SHP77 treated with DMSO at 0.1 percent for 48 hours (cell line): ENCODE measurements at places on chromosomes 5 and 9.

DNA sequence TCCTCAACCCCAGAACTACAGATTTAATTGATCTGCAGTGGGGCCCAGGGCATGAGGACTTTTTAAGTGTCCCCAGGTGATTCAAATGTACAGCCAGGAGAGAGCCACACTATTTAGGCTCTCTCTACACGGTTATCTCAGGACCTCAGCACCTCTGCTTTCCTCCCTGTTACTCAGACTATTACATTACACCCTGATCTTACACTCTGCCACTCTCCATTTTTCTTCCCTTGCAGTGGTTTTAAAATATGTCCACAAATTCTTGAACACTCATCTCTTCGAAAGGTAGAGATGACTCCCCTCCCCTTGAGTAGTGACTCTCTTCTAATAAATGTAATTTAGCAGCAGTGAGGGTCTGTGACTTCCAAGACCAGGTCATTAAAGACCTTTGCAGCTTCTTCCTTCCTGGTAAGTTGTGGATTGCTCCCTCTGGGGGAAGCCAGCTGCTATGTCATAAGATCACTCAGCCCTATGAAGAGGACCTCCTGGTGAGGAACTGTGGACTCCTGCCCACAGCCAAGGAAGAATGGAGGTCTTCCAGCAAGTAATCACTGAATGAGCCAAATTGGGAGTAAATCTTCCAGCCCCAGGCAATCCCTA lies 87.5 kb upstream of the SSBP2 start:
- DNase-seq = no peak

GRCh38 chr5:170303549-170303948 lies 6.0 kb upstream of the LCP2 start:
- DNase-seq = no peak

DNA sequence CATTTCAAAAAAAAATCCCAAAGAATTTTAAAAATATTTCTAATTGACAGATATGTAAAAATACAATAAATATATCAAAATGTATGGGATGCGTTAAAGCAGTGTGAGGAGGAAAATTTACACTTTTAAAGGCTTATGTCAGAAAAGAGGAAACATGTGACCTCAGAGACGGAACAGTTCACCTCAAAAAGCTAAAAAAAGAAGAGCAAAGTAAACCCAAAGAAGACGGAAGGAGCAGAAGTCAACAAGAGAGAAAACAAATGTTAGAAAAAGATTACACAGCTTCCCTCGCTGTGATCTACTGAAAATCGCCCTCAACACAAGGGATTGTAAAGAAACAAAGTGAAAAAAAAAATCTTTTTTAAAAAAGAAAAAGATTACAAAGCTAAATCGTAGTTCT lies 186.9 kb downstream of the AUH start:
- DNase-seq = no peak

- DNase-seq = no peak
These were observed 221.2 kb downstream of the SLC12A2 start for GRCh38 chr5:128304791-128305190.

DNA sequence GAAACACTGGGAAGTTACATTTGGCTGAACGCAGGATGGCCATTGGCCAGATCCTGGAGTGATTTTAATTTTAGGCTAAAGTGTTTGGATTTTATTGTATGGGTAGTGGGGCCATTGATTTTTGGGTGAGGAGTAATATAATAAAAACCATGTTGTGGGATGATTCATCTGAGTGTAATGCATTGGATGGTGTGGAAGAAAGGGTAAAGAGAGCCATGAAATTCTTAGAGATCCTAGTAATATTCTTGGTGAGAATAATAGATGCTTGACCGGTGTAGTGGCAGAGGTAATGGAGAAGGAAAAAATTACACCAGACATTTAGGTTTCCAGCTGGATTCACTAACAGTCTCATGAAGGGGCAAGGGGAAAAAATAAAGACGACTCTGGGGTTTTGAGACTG lies 158.1 kb downstream of the NPR3 start:
- DNase-seq = no peak

DNA sequence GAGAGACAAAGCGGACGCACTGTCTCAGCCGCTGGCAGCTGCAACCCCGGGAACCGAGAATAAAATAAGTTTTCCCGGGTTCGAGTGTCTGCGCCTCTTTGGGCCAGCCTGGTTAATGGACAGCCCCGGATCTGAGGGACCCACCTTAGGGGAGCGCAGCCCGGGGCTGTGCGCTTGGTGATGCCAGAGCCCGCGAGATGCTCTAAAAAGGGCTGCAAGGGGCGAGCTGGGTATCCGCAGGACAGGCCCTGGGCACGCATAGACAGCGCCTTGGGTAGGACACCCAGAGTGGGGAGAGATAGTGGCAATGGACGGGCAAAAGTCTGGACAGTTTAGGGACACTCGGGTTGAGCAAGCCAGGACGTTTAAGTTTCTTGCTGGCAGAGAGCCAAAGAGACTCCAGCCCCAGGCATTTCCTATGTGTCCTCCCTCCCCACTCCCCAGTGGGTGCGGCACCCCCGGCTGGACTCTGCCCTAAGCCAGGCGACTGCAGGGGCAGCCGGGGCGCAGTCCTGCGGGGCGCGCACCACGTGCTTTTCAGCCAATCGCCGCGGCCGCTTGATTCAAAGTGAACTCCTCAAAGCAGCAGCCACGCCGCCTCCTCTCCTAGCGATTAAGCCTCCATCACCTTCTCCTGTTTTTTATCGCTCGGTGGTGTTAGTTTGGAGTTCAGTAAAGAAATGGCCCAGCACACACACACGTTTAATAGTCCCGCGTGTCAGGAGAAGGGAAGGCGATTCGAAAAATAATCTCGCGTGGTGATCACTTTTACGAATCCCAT lies 616 bp upstream of the ENC1 start:
- no peak for DNase-seq

DNA sequence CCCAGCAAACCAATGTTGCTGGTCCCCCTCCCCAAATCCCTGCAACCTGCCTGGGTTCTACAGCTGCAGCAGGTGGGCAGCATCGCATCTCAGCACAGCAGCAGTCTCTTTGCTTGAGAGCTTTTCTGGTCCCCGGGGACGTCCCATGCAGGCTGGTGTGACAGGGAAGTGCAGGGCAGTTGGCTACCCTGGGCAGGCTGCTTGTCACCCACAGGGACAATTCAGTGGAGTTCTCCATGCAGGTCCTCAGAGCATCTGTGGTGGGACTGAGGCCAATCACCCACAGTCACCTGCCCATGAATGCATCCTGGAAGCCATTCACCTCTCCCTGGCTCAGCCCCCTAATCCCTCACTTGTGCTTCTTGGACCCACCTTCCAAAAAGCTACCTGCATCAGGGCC lies 43.9 kb upstream of the SEMA4D start:
- no peak for DNase-seq

DNA sequence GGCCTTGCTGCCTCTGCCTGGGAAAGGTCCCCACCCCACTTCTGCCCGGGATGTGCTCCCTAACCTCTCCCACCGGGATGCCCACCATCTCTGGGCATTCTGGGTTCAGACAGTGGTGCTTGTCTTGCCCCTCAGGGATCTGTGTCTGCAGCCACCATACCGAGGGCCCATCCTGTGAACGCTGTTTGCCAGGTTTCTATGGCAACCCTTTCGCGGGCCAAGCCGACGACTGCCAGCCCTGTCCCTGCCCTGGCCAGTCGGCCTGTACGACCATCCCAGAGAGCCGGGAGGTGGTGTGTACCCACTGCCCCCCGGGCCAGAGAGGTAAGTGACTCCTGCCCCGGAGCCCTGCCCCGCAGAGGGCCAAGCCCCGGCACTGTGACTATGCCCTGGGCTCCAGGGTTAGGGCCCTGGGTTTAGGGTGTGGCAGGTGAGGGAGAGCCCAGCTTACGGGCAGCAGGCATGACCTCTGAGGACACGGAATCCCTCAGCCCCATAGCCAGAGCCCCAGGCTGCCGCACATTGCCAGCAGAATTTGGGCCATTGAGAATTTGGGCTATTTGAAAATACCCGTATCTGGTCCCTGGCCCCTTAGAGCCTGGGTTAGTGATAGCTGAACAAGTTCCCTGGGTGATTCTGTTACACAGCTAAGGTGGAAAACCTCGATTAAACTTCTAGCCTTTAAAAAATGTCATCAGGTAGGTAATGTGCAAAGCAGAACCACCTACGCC lies 35.3 kb upstream of the AIF1L start:
- DNase-seq = no peak
